ENCODE measurements at places on chromosomes 2 and 18. TPM values are rescaled to one million over a fixed set of nuclear protein-coding genes. Genes with fewer than 3 reads are reported as not detected.
A peak's percentile ranks its signal among the peaks of the same experiment; 100 is the strongest.

DNA sequence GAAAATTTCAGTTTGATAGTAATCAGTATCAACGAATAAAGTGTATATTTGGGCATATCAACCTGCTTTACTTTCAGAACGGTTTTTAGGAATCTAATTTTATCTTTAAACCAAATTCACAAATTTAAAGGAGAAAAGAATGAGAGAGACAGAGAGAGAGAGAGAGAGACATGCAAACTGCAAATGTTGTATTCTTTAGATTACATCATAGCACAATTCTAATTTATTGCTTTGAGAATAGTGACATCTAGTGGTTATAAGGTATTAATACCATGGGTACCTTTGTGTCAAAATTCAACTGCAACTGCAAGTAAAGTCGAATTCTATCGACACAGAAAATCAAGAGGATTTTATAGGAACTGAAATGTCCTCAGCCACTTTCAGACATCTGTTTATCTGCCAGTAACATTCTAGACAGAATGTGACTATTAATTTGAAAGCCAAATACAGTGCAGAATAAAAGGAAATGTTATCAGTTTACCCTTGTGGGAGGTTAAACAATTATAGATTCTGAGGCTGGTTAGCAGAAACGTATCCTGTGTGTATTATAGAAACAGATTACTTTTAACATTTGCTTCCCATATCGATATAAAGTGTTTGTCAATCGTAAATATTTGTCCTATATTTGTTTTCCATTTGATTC lies 529.8 kb upstream of the VRK2 start:
- DNase-seq, result peak; percentile 58

DNA sequence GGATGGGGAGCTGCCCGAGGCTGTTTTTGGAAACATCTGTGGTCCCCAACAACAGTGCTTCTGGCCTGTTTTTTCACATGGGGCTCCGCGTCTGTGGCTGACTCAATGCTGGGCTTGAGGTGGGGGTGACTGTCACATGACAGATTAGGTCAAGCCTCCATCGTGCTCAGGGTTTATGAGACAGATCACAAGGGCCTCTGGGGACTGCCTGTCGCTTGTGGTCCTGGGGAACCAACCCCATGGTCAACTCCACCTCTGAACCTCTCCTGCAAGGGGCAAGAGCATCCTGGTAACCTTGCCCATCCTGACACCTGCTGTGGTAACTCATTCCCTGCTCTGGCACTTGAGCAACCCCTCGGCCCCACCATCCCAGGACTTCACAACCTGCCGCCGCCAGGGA lies 47.6 kb upstream of the SH3RF3 start:
- DNase-seq, result no peak

DNA sequence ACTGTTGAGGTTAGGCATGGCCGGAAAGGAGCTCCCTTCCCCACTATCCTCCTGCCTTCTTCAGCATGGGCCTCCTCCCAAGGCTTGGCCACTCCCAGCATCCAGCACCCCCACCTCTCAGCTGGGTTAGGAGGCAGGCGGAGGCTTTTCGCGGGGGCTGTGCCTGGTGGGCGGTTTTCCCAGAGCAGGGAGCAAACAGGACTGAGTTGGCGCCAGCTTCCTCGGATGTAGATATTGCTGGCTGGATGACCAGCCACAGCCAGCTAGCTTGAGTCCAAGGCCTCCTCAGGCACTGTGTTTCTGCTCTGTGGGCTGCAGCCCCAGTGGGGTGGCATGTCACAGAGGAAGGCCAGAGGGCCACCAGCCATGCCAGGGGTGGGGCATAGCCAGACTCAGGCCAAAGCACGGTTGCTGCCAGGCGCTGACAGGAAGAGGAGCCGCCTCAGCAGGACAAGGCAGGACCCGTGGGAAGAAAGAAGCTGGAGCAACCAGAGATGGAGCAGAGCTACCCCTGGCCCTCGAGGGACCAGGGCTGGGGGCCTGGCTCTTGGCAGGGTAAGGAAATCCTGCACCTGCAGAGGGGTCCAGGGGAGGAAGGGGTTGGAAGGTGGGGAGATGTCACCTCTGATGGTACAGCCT lies at the start of gene TCF23:
Gene TCF23 (plus strand): TSS at position 204 of the 639 bp plus-strand sequence. CDS start 130 bp downstream, at position 334.
- DNase-seq, result no peak

ELOA2 gene
- total RNA-seq, result not detected

SALL3 gene
- total RNA-seq, result not detected

ZAP70 gene
- not detected for total RNA-seq

GRHL1 gene
- total RNA-seq, result 0.55 TPM
